ENCODE measurements at places on chromosomes 13 and 19.

DNA sequence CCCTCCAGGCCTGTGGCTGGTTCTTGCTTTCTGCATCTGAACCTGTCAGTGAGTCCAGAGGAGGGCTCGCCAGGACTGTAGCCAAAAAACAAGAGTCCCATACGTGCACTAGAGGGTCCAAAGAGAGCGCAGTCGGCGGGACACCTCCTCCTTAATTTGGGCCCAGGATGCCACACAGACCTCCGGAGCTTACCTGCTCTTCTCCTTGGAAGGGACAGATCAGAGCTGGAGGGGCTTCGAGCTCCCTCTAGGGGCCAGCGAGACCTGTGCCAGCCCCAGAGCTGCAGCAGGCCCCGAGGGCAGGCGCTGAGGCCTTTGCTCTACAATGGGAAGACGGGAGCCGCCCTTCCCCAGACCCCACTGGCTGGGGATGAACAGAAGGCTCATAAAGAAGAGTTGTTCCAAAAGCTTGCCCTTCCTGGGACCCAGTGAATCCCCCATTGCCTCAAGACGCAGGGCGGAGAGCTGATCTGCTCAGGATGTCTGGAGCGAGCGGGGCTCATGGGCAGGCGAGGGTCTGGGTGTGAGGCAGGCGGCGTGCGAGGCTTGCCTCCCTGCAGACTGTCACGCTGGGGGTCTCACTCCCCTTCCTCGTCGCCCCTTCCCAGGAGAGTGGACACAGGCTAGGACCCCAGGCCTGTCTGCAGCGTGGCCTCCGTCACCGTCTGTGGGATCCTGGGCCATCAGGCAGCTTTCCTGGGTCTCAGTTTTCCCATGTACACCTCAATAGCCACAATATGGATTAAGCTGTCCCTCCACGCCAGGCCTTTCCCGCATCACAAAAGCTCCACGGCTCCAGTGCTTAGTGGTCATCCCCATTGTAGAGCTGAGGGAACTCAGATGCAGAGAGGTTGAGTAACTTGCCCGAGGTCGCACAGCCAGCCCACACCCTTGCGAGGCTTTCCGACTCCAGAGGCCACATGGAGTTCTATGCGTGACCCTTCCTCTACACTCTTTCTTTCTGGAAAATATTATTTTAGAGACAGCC, 46.9 kb upstream of the VSTM2B start:
- peak; percentile 32 for DNase-seq

DNA sequence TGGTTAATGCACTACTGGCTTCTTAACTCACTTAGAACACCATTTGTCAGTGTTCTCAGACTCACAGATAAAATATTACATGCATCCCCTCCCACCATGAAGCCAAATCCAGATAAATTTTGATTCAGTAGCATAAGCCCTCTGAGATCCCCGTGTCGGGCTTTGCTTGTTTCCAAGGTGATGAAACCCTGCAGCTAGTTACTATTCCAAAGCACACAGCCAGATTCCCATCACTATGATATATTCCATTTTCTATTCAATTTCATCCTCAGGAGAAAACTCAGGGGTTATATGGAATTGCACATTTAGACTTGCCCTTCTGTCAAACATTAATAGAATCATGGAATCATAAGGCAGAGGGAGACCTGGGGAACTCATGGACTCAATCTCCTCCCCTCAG, 9.4 kb upstream of the FAM124A start:
- DNase-seq, result no peak

- DNase-seq, result no peak
These were observed 62.3 kb downstream of the CHST8 start for GRCh38 chr19:33683881-33684537.

- no peak for DNase-seq
These were observed 49.8 kb downstream of the ELF1 start for GRCh38 chr13:40969169-40969901.

- no peak for DNase-seq
These were observed 292.2 kb upstream of the SLC10A2 start for GRCh38 chr13:103358255-103358932.

- no peak for DNase-seq
These were observed 74.5 kb upstream of the FRY start for GRCh38 chr13:31956980-31957644.

- DNase-seq, result peak; percentile 89
These were observed 4.1 kb upstream of the KCNC3 start for GRCh38 chr19:50333235-50333736.

DNA sequence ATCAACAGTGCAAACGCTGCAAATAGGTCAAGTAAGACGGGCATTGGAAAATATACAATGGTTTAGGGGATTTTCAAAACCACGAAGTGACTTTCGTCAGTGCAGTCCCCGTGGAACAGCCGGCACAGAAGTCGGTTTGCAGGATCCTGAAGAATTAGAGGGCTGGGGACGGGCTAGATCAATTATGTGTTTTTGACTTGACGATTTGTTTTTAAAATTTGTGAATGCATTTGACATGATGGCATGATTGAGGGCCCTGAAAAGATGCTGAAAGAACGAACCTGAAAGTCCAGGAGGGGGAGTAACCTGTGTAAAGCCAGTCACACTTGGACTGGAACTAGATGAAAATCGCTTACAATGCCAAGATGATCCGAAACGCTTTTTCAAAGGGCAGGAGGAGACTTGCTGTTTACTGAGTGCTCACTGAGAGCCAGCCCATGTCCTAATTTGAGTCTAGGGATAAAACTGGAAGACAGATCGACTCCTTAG, 8.9 kb upstream of the DGKH start:
- no peak for DNase-seq

DNA sequence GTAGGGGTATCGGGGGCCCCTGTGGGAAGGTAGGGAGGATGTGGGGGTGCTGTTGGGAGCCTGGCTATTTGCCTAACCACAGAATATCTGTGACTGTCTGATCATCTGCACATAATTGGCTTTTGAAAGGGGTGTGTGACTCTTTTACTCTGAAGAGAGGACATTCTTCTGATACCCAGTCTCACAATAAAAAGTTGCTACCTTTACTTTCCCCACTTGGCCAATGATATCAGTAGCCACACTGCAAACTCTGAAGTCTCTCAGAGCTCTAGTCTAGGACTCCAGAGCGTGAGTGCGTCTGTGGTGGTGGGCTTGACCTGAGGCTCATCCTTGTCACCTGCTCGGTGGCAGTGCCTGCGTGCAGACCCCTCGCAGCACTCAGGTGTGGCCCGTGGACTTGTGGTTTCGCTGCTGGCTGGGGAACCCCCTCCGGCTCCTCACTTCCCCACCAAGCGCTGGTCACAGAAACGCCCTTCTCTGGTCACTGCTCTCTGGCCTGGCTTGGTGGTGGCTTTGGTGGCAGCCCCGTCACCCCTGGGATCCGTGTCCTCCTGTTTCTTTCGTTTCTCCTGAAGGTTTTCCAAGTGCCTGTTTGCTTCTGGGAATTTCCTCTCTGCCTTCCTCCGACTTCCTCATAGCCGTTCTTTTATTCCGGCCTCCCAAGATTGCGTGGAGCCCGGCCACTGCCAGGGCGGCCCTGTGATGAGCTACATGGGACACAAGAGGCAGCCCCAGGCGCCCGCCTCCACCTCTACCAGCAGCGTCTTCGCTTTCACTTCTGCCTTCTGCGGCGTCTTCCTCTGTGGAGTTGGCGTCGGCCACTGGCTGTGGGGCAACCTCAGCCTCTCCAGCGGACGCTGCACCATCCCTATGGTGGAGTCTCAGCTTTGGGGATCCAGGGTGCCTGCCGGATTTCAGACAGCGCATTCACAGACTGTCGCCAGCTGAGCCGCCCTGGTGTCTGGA, 78.0 kb downstream of the ATP11A start:
- no peak for DNase-seq

- no peak for DNase-seq
These were observed 4.9 kb upstream of the CLEC17A start for GRCh38 chr19:14577885-14578427.

DNA sequence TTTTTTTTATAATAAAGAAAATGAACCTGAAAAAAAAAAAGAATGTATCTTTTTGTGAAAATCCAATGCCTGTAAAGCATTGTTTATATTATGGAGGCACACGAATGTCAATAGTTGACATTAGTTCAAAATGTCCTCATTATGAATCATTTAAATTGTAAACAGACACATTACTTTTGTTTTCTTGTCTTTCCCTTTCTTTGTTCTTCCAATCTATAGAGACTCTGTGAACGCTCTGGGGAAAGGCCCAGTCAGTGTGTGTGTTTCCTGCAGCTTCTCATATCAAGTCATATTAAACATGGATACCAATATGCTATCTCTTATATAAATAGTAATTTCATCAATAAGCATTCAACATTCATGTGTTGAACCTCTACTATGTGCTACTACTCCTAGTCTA, 193.1 kb downstream of the KCTD12 start:
- DNase-seq, result no peak

DNA sequence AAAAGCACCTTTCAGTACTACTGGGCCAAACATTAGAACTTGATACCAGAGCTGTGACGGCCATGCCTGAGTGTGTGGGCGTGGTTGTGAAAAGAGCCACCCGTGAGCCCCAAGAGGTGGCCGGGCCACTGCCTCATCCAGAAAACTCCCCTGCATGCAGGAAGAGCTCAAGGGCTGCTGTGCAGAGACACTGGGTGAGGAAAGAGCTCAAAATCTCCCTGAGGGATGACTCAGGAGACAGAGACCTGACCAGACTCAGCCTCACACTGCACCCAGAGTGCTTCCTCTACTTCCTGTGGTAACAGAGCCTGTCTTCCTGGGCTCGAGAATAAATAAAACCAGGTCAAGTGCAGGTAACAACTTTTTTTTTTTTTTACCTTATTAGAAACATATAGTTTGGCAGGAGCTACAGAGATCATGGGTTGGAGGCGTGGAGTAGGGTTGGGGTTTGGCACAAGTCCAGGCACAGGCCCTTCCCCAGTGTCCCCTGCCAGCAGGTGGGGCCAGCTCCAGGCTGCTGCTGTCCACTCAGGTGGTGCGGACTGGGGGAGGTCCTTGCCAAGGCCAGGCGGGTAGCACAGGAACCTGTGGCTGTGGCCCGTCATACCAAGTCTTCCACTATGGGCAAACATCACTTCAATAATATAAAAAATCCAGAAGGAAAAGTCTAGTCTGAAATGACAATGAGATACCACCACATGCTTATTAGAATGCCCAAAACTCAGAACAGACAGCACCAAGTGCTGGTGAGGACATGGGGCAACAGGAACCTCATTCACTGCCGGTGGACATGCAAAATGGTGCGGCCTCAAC, 25.5 kb downstream of the ELL start:
- no peak for DNase-seq

DNA sequence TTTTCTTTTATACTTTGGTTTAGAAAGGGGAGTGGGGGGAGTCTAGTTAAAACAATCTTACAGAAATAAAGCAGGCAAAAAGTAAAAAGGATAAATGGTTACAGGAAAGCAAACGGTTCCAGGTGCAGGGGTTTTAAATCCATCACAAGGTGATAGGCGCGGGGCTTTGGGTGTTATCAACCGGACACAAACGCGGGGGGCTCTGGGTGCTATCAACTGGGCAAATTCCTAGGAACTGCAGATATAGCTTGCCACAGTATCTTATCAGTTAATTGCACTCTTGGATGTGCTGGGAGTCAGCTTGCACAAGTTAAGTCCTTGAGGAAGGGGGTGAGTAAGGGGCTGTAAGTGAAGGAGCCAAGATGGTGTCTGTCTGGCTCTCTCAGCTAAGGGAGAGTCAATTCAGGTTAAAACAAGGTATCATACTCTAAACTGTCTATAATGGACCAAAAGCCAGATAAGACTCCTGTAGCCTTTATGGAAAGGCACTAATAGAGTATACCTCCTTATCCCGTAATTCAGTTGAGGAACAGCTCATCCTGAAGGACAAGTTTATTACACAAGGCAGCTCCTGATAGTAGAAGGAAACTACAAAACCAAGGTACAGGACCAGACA, 32.6 kb upstream of the ZSCAN5A start:
- no peak for DNase-seq

DNA sequence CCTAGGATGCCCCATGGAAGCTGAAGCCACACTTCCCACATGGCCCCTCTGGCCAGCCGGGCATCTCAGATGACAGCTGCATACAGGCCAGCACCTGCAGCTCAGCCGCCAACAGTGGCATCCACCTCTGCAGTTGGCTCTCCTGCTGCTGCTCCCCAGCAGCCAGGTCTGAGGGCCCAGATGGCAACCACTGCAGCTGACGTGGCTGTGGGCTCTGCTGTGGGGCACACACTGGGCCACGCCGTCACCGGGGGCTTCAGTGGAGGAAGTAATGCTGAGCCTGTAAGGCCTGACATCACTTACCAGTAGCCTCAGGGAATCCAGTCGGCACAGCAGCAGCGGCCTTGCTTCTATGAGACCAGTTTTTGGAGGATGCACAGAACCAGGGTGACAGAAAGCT, 45.3 kb upstream of the LSM14A start:
- DNase-seq, result no peak

GRCh38 chr13:57629391-57629804, 2.1 kb upstream of the PCDH17 start:
- peak; percentile 85 for DNase-seq

- no peak for DNase-seq
These were observed 802.5 kb upstream of the SLITRK1 start for GRCh38 chr13:84684804-84685203.

DNA sequence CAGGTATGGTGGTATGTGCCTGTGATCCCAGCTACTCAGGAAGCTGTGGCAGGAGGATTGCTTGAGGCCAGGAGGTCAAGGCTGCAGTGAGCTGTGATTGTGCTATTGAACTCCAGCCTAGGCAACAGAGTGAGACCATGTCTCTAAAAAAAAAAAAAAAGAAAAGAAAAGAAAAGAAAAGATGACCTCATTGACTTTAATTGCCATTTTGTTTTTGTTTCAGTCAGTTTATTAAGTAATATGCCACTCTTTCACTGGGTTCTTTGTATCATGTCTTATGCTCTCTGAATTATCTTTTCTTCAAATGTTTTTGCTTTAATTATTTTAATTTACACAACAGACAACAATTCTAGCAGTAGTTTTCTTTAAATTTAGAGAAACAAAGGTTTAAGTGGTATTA, 293.8 kb downstream of the TSHZ3 start:
- DNase-seq, result no peak

GRCh38 chr19:3132971-3133792, 2.7 kb upstream of the GNA15 start:
- peak; percentile 3 for DNase-seq

DNA sequence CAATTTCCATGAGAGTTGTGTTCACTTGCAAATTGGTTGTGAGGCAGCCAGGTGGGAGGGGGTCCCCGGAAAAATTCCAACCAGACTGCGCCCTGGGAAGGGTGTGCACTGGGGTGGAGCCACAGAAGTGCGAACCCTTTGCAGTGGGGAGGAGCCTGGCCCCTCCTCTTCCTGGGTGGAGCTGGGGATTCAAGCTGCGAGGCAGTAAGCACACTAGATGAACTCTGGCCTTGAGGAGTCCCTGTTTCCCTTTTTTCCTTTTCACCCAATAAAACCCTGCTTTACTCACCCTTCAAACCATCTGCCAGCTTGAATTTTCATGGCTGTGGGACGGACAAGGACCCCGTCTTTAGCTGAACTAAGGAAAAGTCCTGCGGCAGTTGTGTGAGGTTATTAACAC, 31.0 kb upstream of the MBNL2 start:
- peak; percentile 14 for DNase-seq

- DNase-seq, result no peak
These were observed 14.0 kb downstream of the GRAMD1A start for GRCh38 chr19:35013820-35014754.

- no peak for DNase-seq
These were observed 231.0 kb upstream of the IRS2 start for GRCh38 chr13:110017379-110017778.

GRCh38 chr13:26999499-26999898, 172.1 kb downstream of the USP12 start:
- DNase-seq, result no peak

GRCh38 chr13:29411481-29411880, 184.0 kb downstream of the SLC7A1 start:
- DNase-seq, result no peak
